A549 treated with dexamethasone at 1 μM for 4 hours (cell line): ENCODE measurements at places on chromosomes 2 and 18. TPM values are rescaled to one million over a fixed set of nuclear protein-coding genes. Genes with fewer than 3 reads are reported as not detected.

WDSUB1 gene
- 7.8 to 9.3 TPM (median 8.2 TPM) in 5 replicates for total RNA-seq

TUBA4B gene
- total RNA-seq = 0.12 to 0.20 TPM (median 0.16 TPM) in 3 of 5 replicates, not detected in the others

SERPINB8 gene
- total RNA-seq = 8.3 to 10.7 TPM (median 9.5 TPM) in 5 replicates

ATOH8 gene
- 14.5 to 19.7 TPM (median 17.9 TPM) in 5 replicates for total RNA-seq

DUSP2 gene
- 0.32 to 0.46 TPM (median 0.37 TPM) in 5 replicates for total RNA-seq

TNFAIP6 gene
- total RNA-seq = 0.54 to 1.2 TPM (median 0.60 TPM) in 5 replicates

SEC11C gene
- total RNA-seq = 57.1 to 71.0 TPM (median 60.4 TPM) in 5 replicates

SCN2A gene
- 0.01 to 0.04 TPM (median 0.02 TPM) in 3 of 5 replicates, not detected in the others for total RNA-seq

DAW1 gene
- 2.3 to 3.0 TPM (median 2.4 TPM) in 5 replicates for total RNA-seq

ITGA6 gene
- total RNA-seq = 39.1 to 59.5 TPM (median 51.5 TPM) in 5 replicates

PLEKHA3 gene
- 7.1 to 17.4 TPM (median 15.5 TPM) in 5 replicates for total RNA-seq

SERPINB7 gene
- total RNA-seq = 1.5 to 2.3 TPM (median 2.0 TPM) in 5 replicates

EFEMP1 gene
- total RNA-seq = 31.3 to 48.7 TPM (median 48.1 TPM) in 5 replicates

CCDC141 gene
- not detected in 5 replicates for total RNA-seq

CFAP221 gene
- 0.16 to 0.47 TPM (median 0.33 TPM) in 5 replicates for total RNA-seq

NIF3L1 gene
- 37.2 to 38.5 TPM (median 37.6 TPM) in 5 replicates for total RNA-seq

L3MBTL4 gene
- 0.06 TPM in 1 of 5 replicates, not detected in the others for total RNA-seq

DPYSL5 gene
- 3.6 to 6.4 TPM (median 5.2 TPM) in 5 replicates for total RNA-seq

UGT1A3 gene
- total RNA-seq = 0.06 to 0.18 TPM (median 0.11 TPM) in 3 of 5 replicates, not detected in the others

IL1R1 gene
- 37.3 to 57.0 TPM (median 46.4 TPM) in 5 replicates for total RNA-seq

ARL6IP6 gene
- total RNA-seq = 19.4 to 25.0 TPM (median 24.3 TPM) in 5 replicates

LIMS3 gene
- not detected in 5 replicates for total RNA-seq

TMEFF2 gene
- 0.20 to 0.50 TPM (median 0.34 TPM) in 5 replicates for total RNA-seq

SLC4A5 gene
- 0.15 to 0.34 TPM (median 0.28 TPM) in 5 replicates for total RNA-seq

DUSP19 gene
- 0.53 to 1.1 TPM (median 1.0 TPM) in 5 replicates for total RNA-seq

ALLC gene
- 0.05 to 0.11 TPM (median 0.08 TPM) in 3 of 5 replicates, not detected in the others for total RNA-seq

EVX2 gene
- not detected in 5 replicates for total RNA-seq

OXER1 gene
- total RNA-seq = not detected in 5 replicates

SNED1 gene
- total RNA-seq = 0.62 to 1.4 TPM (median 1.00 TPM) in 5 replicates

RGPD3 gene
- 0.14 to 0.25 TPM (median 0.16 TPM) in 5 replicates for total RNA-seq

RAPGEF4 gene
- total RNA-seq = 0.15 to 0.47 TPM (median 0.27 TPM) in 5 replicates

CDH7 gene
- 0.01 TPM in 1 of 5 replicates, not detected in the others for total RNA-seq

PTCD3 gene
- total RNA-seq = 71.8 to 92.5 TPM (median 77.0 TPM) in 5 replicates

LYG1 gene
- 0.74 to 1.7 TPM (median 1.2 TPM) in 5 replicates for total RNA-seq

CNDP1 gene
- total RNA-seq = not detected in 5 replicates

PELI1 gene
- 1.0 to 1.8 TPM (median 1.4 TPM) in 5 replicates for total RNA-seq

LINC00305 gene
- total RNA-seq = not detected in 5 replicates

GREB1 gene
- 2.5 to 3.9 TPM (median 3.3 TPM) in 5 replicates for total RNA-seq

HOXD13 gene
- total RNA-seq = 0.12 to 0.19 TPM (median 0.14 TPM) in 5 replicates

KIF1A gene
- total RNA-seq = 0.66 to 0.84 TPM (median 0.73 TPM) in 5 replicates

PLB1 gene
- total RNA-seq = 1.1 to 3.1 TPM (median 2.6 TPM) in 5 replicates
